ENCODE measurements at places on chromosomes 5 and 9.
A peak's percentile ranks its signal among the peaks of the same experiment; 100 is the strongest.

DNA sequence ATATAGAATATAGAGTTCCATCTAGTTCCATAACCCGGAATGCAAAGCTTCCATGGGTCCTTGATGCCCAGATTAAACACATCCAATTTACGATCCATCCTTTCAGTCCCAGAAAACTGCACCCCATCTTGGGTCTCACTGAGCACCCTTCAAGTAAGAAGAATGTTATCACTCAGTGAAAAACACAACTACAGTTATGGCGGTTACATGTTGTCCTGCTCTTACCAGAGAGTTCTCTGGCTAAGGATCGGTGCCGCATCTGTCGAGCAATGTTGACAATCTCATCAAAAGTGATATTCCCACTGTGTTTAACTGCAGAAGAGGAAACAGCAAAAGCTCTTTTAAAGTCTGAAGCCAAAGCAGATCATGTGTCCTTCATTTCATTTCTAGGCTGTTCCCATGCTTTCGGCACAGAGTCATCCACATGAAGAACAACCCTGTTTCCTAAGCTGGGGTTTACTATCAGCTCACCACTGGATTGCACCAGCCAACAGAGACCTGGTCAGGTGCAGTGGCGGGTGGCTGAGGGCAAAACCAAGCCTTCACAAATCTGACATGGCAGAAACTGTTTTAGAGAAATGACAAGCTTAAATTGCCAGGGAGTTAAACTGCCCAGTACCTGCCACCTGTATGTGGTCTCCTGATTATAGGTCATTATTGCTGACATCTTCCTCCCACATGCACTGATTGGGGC is 2.9 kb downstream of the RPL12 start:
- DNase-seq, result no peak

- no peak for DNase-seq
Measured at GRCh38 chr9:108188976-108189375, 666.8 kb downstream of the ACTL7B start.

GRCh38 chr5:133113331-133114061 is 61.7 kb downstream of the HSPA4 start:
- DNase-seq, result peak; percentile 76

- DNase-seq, result no peak
Measured at GRCh38 chr9:136852664-136853595, 784 bp downstream of the MAMDC4 start.

DNA sequence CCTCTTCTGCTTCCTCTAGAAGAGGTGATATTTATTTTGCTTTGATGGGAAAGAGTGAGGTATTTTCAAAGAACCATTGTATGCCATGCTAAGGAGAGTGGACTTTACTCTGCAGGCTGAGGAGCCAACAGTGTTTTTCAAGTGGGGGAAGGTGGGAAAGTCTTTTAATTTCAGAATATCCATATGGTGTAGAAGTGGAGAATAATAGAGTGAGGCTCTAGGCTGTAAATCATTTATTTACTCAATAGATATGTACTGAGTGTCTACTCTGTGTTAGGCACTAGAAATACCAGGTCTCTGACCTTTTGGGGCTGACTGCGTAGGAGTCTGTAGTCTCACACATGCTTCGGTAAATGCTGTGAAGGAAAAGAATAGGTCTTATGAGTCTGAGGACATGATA is 30.7 kb upstream of the TENT2 start:
- DNase-seq, result no peak

- DNase-seq, result no peak
Measured at GRCh38 chr9:116087246-116087645, 66.3 kb upstream of the PAPPA start.

DNA sequence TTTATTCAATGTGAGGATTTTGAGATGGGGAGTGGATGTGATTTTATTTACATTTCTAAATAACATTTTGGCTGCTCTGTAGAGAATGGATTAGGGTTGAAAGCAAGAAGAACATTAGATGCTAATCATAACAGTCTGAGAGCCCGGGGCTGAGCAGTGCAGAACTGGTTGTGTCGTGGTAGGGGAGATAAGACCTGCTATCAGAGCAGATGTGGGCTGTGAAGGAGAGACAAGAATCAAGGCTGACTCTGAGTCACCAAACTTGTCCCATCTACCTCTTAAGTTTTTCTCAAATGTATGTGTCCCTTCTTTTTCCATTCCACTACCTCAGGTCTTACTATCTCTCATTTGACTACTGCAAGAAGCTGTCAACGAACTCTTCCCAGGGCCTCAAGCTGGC is 35.4 kb upstream of the SLC28A3 start:
- DNase-seq, result no peak

DNA sequence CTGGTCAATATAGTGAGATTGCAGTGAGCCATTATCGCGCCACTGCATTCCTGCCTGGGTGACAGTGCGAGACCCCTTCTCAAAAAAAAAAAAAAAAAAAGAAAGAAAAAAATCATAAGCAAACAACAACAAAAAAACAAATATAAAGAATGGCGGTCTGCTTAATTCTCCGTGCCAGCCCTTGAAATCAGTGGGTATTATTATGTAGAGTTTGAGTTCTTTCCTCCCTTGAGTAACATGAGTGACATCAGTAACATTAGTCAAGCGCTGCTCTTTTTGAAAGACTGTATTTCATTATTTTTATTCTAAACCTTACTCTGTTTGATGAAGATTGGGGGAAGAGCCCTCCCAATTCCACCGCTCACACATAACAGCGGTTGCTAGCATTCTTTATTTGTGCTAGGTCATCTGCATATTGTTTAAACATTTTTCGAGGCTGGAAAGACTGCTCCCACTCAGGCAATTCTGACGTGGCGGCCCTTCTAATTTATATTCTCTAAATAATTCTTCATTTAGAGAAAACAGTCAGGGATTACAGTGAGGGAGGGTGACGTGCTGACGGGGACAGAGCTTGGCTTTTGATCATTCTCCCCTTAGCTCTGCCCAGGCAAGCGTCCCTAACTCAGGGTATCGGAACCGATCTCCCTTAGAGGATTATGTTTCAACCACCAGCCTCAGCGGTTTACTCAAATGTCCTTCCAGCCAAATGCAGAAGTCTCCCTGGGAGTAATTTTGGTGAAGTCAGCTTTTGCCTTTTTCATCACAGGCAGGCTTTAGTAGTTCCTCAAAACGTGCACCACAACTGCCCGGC is 860 bp upstream of the MARCHF6 start:
- DNase-seq, result peak; percentile 33

- DNase-seq, result no peak
Measured at GRCh38 chr5:31963358-31964006, 210.6 kb downstream of the GOLPH3 start.

- DNase-seq, result no peak
Measured at GRCh38 chr5:169013208-169013728, 287.7 kb downstream of the SLIT3 start.

DNA sequence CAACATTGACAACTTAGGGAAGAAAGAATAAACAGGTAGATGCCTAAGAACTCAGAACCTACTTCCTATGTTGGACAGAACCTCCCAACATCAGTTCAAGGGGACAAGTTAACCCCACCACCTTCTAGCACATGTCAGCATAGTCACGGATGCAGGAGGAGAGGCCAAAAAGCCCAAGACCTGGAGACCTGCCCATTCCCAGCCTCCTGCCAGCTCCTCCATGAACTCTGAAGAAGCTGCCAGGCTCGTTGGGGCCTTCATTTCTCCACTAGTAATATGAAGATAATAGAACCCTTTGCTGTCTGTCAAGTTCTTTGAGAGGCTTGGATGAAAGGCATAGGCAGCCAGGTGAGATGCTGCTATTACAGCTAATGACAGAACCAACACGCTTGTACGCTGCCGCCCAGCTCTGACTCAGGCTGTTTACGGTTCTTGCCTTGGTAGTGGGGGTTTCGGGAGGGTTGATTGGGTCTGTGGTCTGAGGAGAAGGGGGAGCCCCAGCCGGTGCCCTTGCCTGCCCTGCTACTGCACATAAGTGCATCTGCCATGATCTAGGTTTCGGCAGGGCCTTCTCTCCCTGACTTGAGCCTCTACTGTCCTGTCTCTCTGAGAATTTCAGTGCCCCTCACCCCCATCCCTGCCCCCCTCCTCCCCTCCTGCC is 82.2 kb downstream of the NRG2 start:
- DNase-seq, result no peak

DNA sequence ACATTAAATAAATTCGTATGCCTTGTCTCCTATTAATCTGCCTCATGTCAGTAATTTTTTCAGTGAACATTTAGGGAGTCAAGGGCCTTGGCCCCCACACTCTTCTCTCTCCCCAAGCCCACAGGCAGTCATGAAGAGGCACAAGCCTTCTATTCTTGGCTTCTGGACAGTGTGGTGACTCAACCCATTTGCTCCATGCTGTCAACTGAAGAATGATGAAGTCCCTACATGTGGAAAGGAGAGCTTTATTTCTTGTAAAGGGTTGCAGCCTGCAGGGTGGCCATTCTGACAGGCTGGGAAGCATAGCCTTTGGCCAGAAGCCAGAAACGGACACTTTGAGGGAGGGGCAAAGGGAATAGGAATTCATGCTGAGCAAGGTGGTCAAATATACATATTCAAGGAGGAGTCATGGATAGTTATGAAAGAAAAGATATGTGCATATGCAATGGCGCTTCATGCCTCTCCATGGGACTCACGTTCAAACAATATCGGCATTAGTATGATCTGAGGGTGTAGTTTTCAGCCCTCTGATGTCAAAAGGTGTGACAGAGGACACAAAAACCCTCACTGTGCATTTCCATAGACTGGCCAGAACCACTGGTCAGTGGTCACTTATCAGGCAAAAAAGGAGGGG is 31.3 kb downstream of the ANKRA2 start:
- no peak for DNase-seq

GRCh38 chr5:181189363-181189961 is 15.5 kb downstream of the TRIM7 start:
- DNase-seq, result peak; percentile 72

DNA sequence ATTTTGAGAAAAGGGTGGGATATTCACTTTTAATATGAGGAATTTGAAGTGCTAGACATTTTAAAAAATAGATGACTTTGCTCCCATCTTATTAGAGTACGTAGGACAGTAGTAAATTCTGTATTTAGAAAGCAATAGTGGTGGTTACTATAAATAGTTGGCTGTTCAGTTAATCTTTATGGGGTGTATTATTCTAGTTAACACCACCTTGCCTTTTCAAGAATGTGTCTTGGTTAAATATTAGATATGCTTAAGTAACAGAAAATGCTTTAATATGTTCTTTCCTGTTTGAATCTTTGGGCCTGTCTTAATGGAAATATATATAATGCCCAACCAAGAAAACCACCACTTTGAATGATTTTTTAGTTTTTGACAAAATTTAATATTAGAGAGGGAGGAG is 608.7 kb upstream of the FAM174A start:
- no peak for DNase-seq

- DNase-seq, result no peak
Measured at GRCh38 chr5:125012727-125013451, 266.4 kb upstream of the ZNF608 start.

DNA sequence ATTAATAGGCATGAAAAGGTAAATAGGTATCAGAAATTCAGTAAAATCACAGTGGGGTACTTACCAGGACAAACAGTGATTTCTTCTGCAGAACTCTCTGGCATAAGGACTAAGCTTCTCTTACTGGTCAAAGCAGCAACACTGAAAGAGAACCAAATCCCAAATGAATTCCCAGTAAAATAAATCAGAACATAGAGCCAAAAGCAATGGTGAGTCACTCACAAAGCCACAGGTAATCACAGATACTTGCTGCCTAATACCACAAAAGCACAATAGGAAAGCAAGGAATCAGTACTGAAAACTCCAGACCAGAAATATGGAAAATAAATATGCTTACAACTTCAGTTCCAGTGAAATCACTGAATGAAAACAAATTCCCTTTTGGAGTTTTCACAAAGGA is 50.7 kb downstream of the UIMC1 start:
- no peak for DNase-seq

DNA sequence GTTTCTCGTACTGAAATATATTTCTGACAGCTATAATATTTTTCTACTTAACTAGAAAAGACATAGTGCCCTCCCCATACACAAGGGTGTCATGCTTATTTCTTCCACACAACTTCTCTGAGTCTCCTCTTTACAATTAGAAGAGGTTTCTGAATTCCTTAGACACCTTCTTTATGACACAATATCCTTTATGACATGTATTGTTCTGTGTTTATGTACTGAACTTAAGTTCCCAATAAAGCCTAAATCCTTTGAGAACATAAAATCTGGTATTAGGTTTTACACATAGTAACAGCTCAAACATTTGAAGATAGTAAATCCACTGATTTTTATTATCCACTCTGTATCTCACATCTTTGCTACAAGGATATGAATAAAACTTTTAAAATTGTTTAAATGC is 32.5 kb downstream of the GRAMD2B start:
- no peak for DNase-seq

GRCh38 chr9:127209948-127210640 is 54.5 kb upstream of the GARNL3 start:
- no peak for DNase-seq

GRCh38 chr5:5276430-5276829 is 136.3 kb downstream of the ADAMTS16 start:
- no peak for DNase-seq

DNA sequence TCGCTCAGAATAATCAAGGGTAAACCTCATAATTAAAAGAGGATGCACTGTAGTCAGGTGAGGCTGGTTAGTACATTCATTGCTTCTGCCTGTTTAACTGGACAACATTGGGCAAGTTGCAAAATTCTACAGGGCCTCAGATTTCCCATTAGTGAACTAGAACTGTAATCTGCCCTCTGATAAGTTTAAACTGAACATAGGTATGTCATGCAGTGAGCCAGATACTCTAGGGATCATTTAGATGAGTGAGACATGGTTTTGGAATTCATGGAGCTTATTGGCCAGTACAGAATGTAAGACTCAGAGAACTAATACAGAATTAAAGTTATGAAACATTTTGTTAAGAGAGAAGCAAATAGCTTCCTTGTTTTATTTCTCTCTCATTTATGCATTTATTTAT is 35.9 kb downstream of the RNF44 start:
- DNase-seq, result no peak

- no peak for DNase-seq
Measured at GRCh38 chr5:148255456-148255855, 13.1 kb upstream of the SPINK13 start.

DNA sequence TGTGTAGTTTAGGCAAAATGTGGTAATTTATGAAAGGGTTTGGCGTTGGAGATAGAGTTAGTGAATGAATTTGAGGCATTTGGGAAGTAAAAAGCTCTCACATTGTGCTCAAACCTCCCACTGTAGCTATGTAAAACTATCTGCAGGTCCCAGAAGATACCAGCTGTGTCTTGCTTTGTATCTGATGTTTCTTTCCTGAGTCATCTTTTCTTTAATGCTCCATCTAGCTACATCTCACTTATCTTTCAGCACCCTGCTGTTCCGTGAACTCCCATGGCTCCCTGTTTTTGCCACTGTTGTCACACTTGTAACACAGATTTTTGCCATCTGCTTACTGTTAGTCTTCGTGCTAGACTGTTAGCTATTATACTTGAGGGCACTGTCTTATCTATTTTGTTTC is 253.1 kb downstream of the NPR3 start:
- DNase-seq, result no peak

Data from stimulated activated CD4-positive, alpha-beta T cell treated with anti-CD3 and anti-CD28 coated beads, Interleukin-1b, Interleukin-23, amount 100 ng/mL, for 48 hours (primary cell).